GM19239 (cell line): ENCODE measurements at places on chromosomes 1 and 21.

DNA sequence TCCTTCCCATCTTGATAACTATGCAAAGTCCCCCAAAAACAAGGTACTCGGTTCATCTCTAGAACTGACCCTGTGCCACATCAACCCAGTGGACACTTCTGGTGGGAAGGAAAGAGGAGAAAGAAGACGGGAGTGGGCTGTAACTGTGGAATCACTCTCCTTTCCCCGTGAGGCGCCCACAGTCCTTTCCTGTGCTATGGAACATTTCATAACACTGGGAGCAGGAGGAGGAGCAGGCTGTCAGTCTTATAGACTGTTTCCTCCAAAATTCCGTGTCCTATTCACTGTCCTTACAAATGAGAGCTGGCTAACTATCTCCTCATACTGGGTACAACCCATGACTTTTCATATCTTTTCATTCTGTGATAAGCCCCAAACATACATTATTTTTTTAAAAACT is 40.7 kb downstream of the PLEKHA6 start:
- no peak for DNase-seq

GRCh38 chr21:24514081-24514733 is 1093.1 kb downstream of the MRPL39 start:
- DNase-seq: no peak

DNA sequence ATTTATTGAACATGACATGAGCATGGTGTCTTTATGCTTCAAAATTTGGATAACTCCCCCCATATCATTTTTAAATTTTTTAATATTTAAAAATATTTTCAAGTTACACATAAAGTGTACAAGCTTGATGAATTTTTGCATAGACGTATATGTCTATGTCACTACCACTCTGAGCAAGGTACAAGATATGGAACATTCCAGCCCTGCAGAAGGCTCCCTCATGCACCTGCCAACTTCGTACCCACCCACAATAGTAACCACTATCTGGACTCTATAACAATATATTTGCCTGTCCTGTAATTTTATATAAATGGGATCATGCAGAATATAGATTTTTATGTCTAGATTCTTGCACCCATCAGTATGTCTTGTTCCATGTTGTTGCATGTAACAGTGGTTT is 74.5 kb downstream of the CNST start:
- no peak for DNase-seq

DNA sequence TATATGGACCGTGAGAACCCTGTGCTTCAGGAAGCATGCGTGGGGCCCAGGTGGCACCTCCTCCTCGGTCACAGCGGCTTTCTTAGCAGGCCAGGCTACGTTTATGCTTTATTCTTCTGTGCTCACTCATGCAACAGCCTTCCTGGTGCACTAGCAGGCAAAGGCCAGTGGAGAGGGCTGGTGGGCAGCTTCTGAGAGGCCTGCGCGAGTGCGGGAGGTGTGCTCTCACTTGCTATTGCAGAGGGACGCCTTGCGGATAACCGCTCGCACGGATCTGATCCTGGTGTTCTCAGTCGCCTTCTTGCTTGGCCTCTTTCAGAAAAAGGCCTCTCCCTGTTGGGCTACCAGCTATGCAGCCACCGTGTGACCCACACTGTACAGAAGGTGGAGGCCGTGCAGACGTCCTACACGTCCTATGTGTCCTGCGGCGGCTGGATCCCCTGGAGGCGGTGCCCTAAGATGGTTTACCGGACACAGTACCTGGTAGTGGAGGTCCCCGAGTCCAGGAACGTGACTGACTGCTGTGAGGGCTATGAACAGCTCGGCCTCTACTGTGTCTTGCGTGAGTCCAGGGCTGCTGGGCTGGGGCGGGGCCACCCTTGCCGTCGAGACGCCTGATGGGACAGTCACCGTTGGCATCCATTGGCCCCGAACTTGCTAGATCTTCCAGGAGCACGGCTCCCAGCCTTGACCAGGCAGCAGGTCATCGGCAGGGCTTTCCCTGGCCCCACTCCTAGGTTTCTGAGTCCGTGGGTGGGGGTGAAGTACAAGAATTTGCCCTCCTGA is 4.8 kb downstream of the UMODL1 start:
- DNase-seq: no peak
